ENCODE measurements at places on chromosomes 11 and 22.
A peak's percentile ranks its signal among the peaks of the same experiment; 100 is the strongest.

- no peak for DNase-seq
These were observed 11.4 kb upstream of the MICAL3 start for GRCh38 chr22:18035751-18036150.

DNA sequence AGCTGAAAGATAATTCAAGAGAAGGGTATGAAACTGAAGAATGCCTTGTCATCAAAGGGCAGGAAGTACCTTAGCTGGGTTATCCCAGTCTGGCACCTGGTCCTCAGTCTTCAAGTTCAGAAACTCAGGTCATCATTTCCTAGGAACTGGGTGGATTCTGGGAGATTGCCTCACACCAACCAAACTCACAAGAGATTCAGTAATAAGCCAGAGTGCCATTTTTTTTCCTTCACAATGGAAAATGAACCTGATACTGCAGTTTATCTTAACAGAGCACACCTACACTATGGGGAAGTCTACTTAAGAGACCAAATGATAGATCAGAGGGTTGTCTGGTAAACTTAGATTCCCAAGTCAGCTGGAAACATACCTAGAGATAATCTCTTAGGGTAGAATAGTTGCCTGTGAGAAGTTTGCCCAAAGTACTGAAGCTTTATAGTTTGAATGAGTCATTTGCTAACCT, 3.8 kb upstream of the BUD13 start:
- no peak for DNase-seq

GRCh38 chr22:20141186-20142077, 9.4 kb downstream of the CCDC188 start:
- DNase-seq: peak; percentile 70

GRCh38 chr11:108944471-108945178, 279.8 kb downstream of the DDX10 start:
- DNase-seq: no peak

- peak; percentile 26 for DNase-seq
These were observed 36.3 kb upstream of the SORL1 start for GRCh38 chr11:121415856-121416255.

DNA sequence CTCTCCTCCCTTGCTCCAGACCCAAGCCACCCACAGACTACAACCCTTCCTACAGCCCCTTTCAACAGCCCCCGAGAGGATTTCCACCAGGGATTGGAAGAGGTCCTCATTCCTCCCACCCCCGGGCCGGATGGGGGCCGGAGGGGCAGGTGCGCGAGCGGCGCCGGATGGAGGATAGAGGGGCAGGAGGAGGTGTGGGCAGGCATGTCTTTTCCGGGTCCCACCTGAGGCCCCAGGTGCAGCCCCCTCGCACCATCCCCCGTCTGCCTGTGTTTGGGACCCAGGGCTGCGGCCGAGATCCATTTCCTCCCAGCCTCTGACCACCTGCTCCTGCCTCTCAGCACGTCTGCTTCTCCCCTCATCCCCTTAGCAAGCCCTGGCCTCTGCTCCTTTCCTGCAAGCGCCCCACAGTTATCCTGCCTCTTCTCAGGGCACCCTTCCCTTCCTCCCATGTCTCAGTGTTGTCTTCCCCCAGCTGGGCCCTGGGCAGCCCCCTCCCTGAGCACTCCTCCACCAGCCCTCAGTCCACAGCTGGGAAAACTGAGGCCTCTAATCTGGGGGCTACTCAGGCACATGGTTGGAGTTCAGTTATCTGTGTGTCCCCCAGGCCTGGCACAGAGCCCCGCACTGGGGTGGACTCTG, 19.3 kb upstream of the CBX7 start:
- DNase-seq: no peak

- no peak for DNase-seq
These were observed 33.5 kb upstream of the RTL6 start for GRCh38 chr22:44531487-44531886.

DNA sequence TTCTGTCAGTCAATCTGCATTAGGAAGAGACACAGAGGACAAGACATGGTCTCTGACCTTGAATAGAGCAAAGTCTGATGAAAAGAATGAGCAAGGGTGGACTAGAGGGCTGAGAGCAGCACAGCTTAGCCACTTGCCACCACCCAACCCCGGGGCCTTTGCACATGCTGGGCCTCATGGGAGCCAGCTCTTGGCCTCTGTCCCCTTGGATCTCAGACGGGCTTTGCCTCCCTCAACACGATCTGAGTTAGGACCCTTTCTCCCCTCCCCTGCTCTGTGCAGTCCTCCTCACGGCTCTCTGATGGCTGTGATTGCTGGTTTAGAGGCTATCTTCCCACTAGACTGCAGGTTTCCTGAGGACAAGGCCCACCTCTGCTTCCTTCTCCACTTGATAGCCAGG, 131.6 kb upstream of the B3GAT1 start:
- no peak for DNase-seq

DNA sequence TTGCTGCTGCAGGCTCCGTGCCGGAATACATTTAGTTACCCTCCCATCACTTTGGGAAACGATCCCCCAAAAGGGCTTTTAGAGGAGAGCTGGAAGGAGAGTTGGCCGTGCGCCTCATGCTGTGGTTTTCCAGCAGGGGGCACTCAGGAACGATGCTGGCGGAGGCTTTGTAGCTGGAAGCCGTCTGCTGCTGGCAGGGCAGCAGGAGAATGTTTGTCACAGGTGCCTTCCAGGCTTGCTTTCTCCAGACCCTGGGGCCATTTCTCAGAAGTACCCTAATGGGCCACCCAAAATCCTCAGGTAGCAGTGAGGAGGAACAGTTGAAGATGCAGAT, 30.0 kb upstream of the CABP7 start:
- peak; percentile 45 for DNase-seq

DNA sequence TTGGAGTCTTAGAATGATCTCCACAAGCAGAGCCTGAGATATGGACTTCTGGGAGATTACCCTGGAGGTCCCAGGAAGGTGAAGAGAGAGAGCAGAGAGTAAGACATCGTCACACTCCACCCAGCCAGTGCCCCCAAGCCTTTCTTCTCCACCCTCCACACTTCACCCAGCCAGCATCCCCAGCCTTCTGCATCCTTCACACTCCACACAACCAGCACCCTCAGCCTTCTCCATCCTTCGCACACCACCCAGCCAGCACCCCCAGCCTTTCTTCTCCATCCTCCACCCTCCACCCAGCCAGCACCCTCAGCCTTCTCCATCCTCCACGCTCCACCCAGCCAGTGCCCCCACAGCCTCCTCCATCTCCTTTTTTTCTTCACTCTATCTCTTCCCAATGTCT, 603.9 kb upstream of the B3GAT1 start:
- no peak for DNase-seq

- DNase-seq: peak; percentile 14
These were observed 203.7 kb downstream of the GRIK4 start for GRCh38 chr11:120715239-120715638.

DNA sequence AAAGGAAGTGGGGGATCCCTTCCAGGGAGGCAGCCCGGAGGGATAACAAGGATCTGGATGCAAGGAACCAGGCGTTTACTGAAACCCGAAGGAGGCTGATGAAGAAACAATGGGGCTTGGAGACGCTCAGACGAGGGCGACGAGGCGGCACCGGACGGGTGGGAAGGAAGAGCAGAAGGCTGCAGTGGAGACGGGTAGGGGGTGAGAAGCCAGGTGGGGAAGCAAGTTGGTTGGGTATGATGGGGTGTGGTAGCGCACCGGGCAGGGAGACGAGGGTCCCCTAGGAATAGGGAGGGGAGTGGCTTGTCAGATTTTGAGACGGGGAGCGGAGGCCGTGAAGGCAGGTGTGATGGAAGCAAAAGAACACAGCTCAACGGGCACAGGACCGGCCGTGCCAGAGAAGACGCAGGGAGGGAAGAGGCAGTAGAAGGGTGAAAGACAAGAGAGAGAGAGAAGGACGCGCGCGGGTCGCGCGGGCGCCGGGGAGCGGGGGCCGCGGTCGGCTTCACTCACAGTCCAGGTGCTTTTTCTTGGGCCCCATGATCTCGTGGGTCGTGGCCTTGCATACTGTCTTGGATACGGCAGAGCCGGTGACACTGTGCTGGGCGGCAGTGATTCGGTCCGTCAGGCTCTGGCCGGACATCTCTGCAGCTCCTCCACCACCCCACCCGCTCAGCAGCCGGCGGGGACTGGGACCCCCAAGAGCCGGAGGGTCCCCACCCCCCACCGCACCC, 579 bp downstream of the PICALM start:
- no peak for DNase-seq

GRCh38 chr11:102312667-102313066, 4.6 kb upstream of the BIRC3 start:
- peak; percentile 32 for DNase-seq

- DNase-seq: no peak
These were observed 17.9 kb downstream of the C1QTNF6 start for GRCh38 chr22:37169947-37170688.

DNA sequence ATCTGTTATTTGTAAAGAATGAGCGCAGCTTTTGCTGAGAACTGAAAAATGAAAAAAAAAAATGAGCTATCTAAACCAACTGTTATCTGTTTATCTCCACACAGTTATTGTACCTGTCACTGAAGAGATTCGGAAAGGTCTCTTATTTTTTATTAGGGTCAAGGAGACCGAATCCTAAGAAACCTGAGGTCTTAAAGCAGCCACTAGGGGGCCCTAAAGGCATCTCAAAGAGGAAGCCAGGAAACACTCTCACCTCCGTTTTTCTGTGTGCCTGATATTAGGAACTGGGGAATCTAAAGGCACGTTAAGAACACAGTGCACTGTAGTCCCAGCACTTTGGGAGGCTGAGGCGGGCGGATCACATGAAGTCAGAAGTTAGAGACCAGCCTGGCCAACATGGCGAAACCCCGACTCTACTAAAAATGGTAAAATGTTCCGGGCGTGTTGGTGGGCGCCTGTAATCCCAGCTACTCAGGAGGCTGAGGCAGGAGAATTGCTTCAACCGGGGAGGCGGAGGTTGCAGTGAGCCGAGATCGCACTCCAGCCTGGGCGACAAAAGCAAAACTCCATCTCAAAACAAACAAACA, 3.5 kb upstream of the LARGE1 start:
- DNase-seq: peak; percentile 66

- DNase-seq: no peak
These were observed 6.8 kb downstream of the ROBO4 start for GRCh38 chr11:124890683-124891372.

- DNase-seq: peak; percentile 51
These were observed 98.6 kb downstream of the CEP164 start for GRCh38 chr11:117426297-117426685.

GRCh38 chr22:37119872-37120271, 10.4 kb upstream of the TMPRSS6 start:
- DNase-seq: no peak

GRCh38 chr11:8315463-8315862, 51.8 kb upstream of the LMO1 start:
- DNase-seq: no peak

DNA sequence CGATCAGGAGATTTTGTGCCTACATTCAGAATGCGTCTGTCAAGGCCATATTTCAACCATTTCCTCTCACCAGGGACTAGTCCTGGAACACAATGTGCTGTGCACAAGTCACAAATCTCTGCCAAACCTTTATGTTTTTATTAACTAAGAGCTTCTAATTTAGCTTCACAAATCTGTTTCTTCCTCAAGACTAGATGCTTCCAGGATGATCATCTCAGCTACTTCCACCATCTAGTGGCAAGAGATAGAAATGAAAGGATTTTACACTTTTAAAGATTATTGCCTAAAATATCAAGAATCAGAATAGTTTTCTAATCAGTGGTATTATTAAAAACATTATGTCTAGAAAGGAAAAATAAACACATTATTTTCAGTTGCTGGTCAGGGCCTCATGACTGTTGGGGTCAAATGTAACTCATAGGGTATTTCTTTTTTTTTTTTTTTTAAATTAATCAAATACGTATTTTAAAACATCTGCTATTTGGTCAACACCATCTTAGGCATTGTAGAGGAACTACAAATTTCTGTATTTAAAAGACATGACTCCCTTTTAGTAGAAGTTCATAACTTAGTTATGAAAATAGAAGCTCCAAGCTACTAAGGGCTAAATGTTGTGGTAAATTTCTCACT, 1102.6 kb downstream of the DLG2 start:
- peak; percentile 34 for DNase-seq

DNA sequence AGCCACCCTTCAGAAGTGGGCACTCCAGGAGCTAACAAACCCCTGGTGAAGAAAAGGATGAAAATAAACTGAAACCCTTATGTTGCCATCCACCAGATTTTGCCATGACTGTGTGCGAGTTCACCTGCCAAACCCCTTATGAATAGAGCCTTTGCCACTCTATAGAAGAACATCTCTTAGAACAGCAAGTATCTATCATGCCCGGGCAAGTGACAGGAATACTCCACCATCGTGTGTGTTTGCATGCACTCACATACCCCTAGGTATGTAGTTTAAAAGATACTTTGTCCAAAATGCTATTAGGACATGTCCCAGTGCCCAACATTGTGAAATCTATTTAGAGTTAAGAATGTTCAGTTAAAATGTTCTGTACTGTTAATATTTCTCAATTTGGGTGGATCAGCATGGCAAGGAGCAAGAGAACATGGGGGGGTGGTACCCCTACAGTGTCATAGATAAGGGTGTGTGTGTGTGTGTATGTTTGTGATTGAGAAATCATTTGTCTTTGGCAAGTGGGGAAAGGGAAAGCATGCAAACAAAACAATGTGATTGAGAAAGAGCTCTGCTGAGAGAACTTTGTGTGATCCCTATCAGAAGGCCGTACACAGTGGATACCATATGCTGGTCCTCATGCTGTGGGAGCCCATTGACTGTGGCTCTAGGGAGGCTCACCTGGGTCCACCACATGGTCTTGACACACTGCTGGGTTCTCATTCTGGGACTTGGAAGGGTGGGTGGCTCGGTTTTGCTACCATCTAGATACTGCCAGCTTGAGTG, 94.9 kb downstream of the ZBTB16 start:
- no peak for DNase-seq

DNA sequence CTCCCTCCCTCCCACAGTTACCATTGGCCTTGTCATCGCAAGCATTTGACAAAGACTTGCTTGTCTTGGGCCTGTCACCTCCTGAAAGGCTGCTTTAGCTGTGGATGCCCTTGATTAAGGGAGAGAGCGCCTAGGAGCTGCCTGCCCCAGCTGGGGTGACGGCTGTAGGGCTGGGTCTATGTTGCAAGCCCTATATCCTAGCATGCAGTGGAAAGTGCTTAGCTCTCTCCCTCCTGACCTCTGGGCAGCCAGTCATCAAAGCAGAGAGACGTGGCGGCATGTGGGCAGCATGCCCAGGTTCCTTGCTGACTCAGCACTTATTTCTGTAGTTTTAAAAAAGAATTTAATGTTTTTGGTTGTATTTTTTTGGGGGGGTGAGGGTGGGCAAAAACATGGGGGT, 75.9 kb downstream of the BARX2 start:
- DNase-seq: no peak

- no peak for DNase-seq
These were observed 42.9 kb downstream of the MICAL3 start for GRCh38 chr22:17981497-17981896.
